ENCODE measurements at places on chromosomes 2 and 18.

GRCh38 chr2:235127931-235128330 lies 176.1 kb downstream of the SH3BP4 start:
- no peak for DNase-seq

- DNase-seq: peak; percentile 9
These were observed 194.8 kb downstream of the ZEB2 start for GRCh38 chr2:144325086-144325485.

DNA sequence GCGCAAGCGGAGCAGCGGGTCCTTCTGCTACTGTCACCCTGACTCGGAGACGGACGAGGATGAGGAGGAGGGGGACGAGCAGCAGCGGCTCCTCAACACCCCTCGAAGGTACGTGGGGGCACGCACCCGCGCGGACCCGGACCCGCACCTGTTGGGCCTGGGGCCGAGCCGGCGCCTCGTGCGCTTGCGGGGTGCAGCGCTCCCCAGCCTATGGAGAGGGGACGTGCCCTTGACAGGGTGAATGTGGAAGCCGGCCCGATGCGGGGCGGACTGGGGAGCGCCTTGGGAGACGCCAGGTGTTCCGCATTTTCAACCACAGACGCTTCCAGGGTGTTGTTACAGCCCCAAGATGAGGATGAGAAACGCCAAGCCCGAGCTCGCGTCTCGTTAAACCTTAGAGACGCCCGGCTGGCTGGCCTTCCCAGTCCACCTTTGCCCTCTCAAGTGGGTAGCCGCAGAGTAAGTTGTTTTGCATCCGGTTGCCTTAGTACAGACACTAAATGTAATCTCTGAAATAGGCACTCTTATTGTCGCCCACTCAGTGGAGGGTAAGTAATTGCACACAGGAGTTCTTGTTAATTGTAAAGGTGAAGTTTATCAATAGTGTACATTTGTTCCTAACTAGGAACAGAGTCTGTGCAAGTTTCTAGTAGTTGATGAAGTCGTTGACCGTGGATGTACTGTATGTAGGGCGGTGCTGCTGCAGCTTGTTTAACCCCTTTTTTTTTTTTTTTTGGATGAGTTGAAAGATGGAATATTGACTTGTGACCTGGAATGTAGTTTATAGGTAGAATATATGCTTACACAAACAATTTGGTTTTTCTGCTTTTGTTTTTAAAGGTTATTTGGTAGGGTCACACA lies 815 bp downstream of the GMCL1 start:
- DNase-seq: peak; percentile 17

GRCh38 chr2:78051480-78051879 lies 529.3 kb upstream of the LRRTM4 start:
- DNase-seq: no peak

DNA sequence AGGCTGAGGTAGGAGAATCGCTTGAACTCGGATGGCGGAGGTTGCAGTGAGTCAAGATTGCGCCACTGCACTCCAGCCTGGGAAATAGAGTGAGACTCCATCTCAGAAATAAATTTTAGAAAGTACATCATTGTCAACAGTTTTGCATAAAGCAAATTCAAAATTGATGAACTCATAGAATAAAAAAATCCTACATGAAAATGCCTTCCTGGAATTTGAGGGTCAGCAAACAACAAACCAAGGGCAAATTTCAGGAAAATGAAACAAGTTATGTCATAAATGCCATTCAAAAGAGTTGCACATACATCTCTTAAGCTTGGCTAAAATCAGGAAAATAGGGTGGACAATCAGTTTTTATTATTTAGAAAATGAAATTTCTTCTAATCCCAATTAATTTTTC lies 45.1 kb downstream of the COL5A2 start:
- DNase-seq: no peak

DNA sequence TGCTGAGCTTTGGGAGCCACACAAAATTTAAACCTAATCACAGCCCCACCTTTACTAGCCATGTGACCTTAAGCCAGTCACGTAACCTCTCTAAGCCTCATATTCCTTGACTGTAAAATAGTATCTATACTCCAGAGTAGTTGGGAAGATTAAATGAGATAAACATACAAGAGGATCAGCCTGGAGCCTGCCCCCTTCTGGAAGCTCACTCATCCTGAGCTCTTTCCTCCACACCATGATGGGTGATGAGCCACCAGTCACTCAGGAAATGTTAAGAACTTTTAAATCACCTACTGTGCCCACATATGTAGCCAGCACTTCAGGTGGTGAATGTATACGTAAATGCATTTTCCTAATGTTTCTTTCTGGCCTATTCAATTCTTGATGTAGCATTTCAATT lies 195.9 kb upstream of the DDX18 start:
- DNase-seq: no peak

Measured in activated CD8-positive, alpha-beta memory T cell treated with anti-CD3 and anti-CD28 coated beads for 1 hour (primary cell).